ENCODE measurements at places on chromosomes 2 and 18.

GRCh38 chr18:63890237-63890949, 2.9 kb downstream of the SERPINB2 start:
- DNase-seq = no peak

DNA sequence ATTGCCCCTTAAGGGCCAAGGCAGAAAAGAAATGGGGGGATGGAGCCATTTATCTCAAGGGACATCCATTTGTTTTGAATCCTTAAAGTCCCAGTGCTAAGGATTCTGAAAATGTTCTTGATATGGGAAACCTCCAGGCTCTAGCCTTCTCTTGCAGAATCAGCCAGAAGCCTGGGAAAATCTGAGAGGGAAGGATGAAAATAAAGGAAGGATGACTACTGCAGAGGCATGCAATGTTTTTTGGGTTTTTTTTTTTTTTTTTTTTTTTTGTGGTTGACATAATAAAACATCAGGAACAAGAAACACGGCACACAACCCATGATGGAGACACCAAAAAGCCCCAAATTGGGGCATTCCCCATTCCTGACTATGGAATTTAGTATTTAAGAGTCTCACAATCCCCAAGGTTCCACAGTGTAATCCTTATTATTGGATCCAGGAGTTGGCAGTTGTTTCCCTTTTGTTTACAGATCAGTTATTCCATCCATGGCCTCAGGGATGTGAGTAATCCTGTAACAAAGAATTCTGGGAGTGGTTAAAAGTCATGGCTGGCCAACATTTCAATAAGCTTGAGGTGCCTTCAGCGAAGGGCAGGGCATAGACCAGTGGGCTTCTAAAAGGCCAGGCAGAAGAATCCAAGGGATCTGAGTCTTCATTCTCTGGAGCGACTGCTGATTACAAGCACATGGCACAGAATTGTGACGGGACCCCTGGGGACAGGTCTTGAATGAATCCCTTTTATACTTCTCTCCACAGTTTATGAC, 337.5 kb downstream of the GULP1 start:
- no peak for DNase-seq

DNA sequence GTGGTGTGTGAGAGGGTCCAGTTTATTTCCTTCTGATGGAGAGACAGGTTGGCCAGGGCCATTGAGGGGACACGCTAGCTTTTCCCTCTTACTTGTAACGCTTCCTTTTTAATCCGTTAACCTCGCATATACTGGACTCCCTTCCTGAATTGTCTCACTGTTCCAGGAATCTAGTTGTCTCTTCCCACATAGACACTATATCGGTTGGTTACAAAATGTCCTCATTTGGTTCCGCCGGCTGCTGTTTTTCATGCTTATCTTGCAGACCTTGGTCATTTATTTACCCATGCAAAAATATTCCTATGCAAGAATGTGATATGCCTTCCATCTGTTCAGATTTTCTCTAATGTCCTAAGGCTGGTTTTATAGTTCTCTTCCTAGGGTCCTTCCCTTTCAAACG, 35.0 kb downstream of the NEURL3 start:
- no peak for DNase-seq

- no peak for DNase-seq
These were observed 9.6 kb downstream of the GDF7 start for GRCh38 chr2:20676353-20677215.

GRCh38 chr2:147100406-147101035, 744.3 kb upstream of the ACVR2A start:
- DNase-seq = no peak

- no peak for DNase-seq
These were observed 6.7 kb upstream of the TNFAIP6 start for GRCh38 chr2:151350579-151351195.

GRCh38 chr18:59846814-59847490, 52.8 kb upstream of the PMAIP1 start:
- DNase-seq = no peak

GRCh38 chr2:176136374-176137251, 7.1 kb downstream of the HOXD8 start:
- no peak for DNase-seq

GRCh38 chr18:36181898-36182506, 5.3 kb upstream of the MOCOS start:
- DNase-seq = no peak

GRCh38 chr18:31977270-31977872, 34.4 kb upstream of the TRAPPC8 start:
- no peak for DNase-seq

GRCh38 chr2:68798569-68798968, 64.0 kb downstream of the ARHGAP25 start:
- no peak for DNase-seq

GRCh38 chr2:128155970-128156369, 65.0 kb downstream of the UGGT1 start:
- no peak for DNase-seq
